Mucosa of descending colon (tissue), 3 donors: ENCODE measurements at places on chromosomes 5 and 9. TPM values are rescaled to one million over a fixed set of nuclear protein-coding genes. Genes with fewer than 3 reads are reported as not detected.

- DNase-seq = no peak
Observed at GRCh38 chr9:134515026-134515821, 126.4 kb upstream of the COL5A1 start.

- no peak for DNase-seq
Observed at GRCh38 chr5:38846379-38847011, 683 bp downstream of the OSMR start.

- DNase-seq = no peak
Observed at GRCh38 chr5:131550606-131551005, 84.4 kb downstream of the RAPGEF6 start.

DNA sequence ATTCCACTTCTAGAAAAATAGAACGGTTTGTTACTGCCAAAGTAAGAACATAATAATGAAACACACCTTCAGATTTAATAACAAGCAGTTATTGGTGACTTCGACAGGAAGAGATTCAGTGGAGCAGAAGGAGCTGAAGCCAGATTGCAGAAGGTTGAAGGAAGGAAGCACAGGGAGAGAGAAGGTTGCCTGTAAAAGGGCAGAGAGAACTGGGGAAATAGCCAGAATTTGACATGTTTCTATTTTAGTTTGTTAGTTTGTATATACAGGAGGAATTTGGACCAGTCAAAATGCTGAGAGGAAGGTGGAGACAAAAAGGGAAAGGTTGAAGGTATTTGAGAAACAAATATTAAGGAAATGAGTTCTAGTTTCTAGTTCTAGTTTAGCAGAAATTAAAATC is 269.2 kb upstream of the ELAVL2 start:
- no peak for DNase-seq

- no peak for DNase-seq
Observed at GRCh38 chr9:120292606-120293005, 287.4 kb downstream of the CDK5RAP2 start.

DNA sequence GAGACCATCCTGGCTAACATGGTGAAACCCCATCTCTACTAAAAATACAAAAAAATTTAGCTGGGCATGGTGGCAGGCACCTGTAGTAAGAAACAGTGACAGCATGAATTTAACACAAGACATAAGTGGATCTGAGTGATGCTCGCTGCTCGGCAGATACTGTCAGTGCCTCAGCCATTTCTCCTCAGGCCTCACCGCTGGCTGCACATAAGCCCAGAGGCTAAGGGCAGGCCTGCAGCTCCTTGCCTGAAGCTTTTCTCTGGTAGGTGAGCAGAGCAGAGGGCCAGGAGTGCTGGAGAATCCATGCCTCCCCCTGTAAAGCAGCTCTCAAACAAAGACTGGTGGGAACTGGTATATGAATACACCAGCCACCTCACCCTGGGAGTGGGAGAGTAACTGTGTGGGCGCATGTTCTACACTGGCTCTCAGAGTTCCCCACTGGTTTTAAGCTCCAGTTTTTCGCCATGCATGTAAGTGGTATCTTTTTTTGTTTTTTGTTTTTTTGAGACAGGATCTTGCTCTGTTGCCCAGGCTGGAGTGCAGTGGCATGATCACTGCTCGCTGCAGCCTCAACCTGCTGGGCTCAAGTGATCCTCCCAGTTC is 10.3 kb upstream of the CD72 start:
- no peak for DNase-seq

DNA sequence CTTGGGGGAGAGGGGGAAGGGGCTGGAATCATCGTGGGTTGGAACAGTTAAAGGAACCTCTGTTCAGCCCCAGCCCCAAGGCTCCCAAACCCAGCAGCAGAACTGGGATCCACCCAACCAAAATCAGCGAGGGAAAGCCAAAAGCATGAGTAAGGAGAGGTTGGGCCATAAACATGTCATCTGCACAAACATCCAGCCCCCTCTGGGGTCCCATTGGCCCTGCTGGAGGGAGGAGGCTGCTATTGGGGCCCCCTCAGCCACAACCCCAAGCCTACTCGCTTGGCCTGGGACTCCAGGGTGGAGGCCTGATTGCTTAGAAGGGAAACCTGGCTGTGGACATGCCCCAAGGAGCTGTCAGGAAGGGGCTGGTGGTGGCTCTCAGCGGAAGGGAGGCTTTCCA is 154.9 kb downstream of the FGF18 start:
- no peak for DNase-seq

GRCh38 chr9:91155181-91155580 is 206.5 kb downstream of the AUH start:
- no peak for DNase-seq

DNA sequence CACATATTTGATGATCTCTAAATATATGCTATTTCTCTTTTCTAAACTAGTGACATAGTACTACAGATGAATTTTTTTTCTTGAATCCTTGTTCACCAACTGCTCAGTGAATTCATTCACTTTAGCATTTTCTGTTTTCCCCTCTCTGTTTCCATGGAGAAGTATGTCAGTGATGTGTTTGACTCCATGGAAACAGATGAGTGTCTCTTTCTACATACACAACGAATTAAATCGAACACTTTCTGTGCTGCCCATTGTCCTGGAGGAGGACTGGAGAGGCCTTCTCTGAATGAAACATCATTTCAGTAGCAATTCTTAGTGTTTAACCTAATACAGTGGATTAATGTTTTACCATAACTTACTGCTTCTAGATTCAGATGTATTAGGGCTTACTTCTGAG is 9.5 kb downstream of the INVS start:
- DNase-seq = no peak

GRCh38 chr5:178672630-178673029 is 45.8 kb upstream of the CLK4 start:
- no peak for DNase-seq

DNA sequence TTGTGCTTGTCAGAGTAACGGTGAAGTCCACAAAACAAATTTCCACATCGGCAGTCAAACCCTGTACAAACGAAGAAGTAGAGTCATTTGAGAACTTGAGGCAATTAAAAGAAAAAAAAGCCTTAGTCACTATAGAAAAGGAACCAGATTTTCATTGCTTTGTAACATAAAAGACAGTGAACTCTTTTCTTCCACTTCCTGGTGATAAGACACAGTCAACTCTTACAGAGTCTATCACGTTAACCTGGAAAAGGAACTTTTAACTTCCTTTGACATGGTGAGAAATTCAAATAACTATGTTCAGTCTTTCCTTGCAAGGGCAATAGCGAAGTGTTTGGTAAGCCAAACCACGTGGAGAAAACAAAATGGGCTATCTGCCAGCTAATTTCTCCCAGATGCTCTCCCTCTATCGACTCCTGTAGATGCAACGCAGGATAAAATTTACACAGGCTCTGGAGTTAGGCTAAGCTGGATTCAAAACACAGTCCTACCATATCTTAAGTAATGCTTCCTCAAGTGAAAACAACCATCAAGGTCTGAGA is 8.9 kb downstream of the ZFAND5 start:
- DNase-seq = no peak

DNA sequence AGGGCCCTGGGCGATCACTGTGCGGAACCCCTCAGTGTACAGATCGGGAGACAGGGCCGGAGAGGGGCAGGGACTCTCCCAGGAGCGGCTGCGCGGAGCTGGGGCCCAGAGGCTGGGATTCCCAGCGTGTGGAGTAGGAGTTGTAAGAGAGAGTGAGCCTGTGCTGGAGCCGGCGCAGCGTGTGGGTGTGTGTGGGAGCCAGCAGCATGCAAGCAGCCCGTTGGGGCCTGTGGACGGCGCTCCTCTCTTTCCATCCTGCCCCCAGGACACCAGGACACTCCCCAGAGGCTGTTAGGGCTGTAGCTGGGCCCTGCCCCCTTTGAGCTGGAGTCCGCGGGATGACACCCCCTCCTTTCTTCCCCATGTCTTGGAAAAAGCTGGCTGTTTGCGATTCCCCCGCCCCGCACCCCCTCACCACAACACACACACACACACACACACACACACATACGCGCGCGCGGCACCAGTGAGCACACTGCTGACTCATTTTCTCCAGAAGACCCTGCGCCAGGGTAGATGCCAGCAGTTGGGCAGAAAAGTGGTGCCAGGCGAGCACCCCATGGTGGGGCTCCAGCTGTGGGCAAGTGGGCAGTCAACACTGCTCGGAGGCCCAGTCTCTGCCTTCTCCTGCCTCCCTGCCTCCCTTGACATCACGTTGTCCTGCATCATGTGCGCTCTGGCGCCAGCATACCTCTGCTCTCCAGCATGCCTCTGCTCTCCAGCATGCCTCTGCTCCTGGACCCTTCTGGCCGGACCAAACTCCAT is 1.5 kb downstream of the COL27A1 start:
- no peak for DNase-seq

GRCh38 chr5:39740404-39740803 is 315.6 kb upstream of the DAB2 start:
- DNase-seq = no peak

Gene CD180
- total RNA-seq = 1.4 TPM

Gene NIPAL4
- total RNA-seq = 0.70 TPM

Gene TMEM267
- total RNA-seq = 10.6 TPM

Gene SHOC1
- total RNA-seq = not detected

Gene STKLD1
- total RNA-seq = 0.41 TPM

Gene TAS2R1
- not detected for total RNA-seq

Gene PCDHB11
- total RNA-seq = 1.3 TPM
